Right cardiac atrium (tissue), 5 donors: ENCODE measurements at places on chromosomes 6 and 20. TPM values are rescaled to one million over a fixed set of nuclear protein-coding genes. Genes with fewer than 3 reads are reported as not detected.

Gene ZNF391
- total RNA-seq: 2.9 TPM

Gene VSTM2L
- 162 TPM for total RNA-seq

Gene CFB
- 34.2 TPM for total RNA-seq

Gene SIRPB1
- 7.2 TPM for total RNA-seq

Gene TPMT
- total RNA-seq: 16.5 TPM

Gene PPP1R14C
- total RNA-seq: 170 TPM

Gene TMC2
- not detected for total RNA-seq

Gene ZSCAN9
- 8.7 TPM for total RNA-seq

GRCh38 chr6:138349891-138350290 is 27.8 kb upstream of the SMIM28 start:
- no peak for DNase-seq

GRCh38 chr6:111741177-111741952 is 131.9 kb downstream of the FYN start:
- DNase-seq: no peak

- DNase-seq: no peak
Observed at GRCh38 chr6:156281266-156281665, 495.9 kb upstream of the ARID1B start.

DNA sequence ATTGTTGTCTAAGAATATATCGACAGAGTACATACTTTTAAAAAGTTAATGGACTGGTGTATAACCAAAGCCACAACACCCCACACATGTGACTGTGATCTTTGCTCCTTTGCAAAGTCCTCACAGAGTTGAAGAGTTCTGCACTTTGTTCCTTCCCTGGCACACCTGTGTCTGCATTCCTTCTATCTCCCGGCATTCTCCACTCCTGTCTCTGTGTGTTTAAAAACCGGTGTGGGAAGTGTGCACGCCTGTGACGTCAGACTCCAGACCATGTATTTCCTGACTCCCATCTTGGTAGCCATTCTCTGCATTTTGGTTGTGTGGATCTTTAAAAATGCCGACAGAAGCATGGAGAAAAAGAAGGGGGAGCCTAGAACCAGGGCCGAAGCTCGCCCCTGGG is at the start of gene IYD:
IYD (plus strand) TSS at position 251 of the 400 bp plus-strand sequence; CDS start at position 271, 20 bp downstream.
- DNase-seq: no peak

DNA sequence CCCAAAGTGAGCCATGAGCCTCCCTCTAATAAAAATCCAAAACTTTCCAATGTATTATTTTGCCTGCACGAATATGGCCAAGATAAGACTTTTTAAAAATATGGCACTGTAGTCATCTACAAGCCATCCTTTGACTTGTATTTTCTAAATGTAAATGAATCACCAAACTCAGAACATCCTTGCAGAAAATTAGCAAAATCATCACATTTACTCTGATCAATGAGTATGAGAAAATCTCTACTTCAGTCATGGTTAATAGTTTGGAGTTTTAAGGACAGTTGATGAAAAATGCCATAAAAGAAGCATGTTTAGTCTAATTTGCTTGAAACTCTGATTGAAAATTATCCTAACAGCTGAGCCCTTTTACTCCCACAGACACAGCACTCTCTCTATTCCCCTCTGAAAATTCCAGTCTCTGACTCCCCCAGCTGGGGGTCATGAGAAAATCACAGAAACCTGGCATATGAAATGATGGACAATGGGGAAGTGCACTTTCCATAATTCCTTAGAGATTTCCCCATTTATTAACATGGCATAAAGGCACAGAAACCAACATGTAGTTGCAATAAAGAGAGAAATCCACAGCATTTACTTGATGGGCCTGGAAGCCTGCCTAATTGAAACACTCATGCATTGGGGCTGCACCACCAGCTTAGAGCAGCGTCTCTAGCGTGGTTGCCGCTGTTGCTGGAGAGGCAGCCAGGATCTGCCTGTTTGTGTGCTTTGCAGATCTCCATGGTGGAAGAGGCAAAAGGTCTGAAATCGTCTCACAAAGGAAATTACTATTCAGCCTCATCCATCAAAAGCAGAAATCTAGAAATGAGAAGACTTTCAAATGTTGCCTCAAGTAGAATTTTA is 214.0 kb downstream of the WDR27 start:
- DNase-seq: no peak

DNA sequence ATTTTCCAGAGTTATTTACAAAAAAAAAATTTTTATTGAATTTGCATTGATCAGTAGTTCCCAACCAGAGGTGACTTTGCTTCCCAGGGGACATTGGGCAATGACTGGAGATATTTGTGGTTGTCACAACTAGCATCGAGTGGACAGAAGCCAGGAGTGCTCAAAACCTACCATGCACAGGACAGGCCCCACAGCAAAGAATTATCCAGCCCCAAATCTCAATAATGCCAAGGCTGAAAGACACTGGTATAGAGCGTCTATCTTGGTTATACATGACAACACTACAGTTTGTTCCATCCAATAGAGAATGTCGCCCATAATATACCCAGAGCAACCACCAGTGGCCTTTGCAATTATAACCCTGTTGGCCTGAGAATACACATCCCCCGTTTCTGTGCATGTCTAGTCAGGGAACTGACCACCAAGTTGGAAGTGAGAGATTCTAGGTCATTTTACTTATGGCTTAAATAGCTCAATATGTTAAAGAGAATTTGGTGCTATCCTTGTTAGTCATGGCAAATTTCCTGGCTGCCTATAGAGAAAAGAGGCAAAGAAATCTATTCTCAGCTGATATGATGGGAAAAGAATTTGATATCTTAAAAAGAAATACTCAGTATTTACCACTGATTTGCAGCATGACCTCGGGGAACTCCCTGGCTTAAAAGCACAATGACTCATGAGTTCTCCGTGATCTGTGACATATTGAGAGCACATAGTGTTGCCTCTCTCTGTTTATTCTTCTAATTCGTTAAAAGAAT is 76.0 kb upstream of the ADTRP start:
- no peak for DNase-seq

DNA sequence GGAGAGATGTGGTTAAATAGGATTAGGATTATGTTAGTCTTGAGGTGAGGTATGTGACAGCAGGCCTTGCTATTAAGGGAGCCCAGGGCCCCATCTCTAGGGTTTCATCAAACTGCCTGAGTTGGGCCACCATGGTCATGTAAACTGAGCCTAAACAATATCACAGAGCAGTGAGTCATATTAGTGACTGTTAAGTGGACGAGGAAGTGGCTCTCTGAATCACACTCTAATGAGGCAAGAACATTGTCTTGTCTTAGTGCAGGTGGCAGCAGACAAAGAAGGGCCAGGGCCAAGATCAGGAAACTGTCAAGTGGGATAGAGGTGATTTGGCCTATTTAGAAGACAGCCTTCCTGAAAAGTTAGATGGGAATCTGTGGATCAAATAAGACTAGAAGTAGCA is 23.1 kb downstream of the ENPP3 start:
- no peak for DNase-seq

DNA sequence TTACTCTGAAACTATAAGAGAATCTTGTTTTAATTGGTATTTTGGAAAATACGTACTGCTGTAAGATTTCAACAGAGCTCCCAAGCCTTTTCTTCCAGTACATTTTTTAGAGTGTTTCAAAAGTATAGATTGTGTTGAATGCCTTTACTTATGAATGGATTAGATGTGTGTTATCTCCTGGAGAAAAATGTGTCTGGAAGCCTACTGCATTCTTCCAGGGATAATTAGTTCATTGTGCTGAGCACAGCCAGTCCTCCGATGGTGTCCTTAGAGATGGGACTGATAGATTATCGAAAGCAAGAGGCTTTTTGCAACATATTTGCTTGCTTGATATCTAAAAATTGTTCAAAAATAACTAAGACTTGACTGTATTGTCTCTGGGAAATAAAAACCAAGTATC is 114.2 kb downstream of the PLEKHG1 start:
- DNase-seq: no peak

GRCh38 chr20:44596010-44596409 is 13.6 kb downstream of the PKIG start:
- no peak for DNase-seq

DNA sequence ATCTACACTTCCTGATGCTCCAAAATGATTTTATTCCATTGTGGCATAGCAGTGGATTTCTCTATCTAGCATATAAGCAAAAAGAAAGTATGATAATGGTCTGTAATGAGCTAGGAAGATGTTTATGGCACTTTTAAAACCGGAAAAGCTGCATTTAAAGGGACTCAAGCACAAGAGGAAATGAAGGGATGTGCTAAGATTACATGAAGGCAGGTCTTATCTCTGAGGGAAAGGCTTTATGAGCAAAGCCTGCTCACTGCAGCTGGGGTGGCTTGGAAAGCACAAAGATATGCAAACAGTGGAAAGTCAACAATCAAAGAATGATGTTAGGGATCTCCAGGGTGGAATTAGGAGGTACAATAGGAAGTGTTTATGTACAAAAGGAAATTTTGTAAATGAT is 138.2 kb downstream of the TENT5A start:
- no peak for DNase-seq

GRCh38 chr6:8352335-8352965 is 82.9 kb downstream of the SLC35B3 start:
- DNase-seq: no peak

GRCh38 chr20:37416100-37416847 is 70.3 kb downstream of the SRC start:
- DNase-seq: no peak

GRCh38 chr20:34010405-34010931 is 16.8 kb downstream of the RALY start:
- no peak for DNase-seq

GRCh38 chr6:82371799-82372546 is 8.4 kb downstream of the TPBG start:
- no peak for DNase-seq

DNA sequence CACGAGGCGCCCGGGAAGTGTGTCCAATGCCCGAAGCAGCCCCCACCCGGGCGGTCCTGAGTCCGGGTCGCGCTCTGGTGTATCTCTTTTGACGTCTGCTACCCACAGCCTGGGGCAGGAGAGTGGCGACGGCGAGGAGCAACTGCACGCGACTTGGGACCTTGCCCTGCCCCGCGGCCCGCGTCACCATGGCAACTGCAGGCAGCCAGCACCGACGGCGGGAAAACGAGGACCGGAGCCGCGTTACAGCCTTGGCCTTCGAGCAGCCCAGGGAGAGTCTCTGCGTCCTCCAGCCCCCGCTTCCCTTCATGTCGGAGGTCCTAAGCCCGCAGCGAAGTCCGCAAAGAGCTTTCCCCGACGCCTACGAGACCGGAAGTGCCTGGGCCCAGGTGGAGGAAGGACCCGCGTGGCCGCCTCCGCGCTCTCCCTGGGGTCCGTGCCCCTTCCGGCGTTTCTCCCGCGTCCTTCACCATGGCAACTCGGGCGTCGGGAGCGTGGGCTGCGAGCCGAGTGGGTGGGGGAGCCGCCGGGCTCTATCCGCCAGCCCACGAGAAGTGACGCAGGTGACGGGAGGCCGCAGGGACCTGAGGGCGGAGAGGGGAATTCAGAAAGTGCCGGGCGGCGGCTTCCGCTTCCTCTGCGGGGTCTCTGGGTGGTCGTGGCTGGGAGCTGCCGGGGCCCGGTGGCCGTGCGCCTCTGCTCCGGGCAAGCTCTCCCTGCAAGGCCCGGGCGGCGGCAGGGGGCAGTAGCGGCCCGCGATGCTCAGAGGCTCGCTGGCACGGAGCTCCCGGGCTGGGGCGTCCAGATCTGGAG is 88.6 kb upstream of the TGM3 start:
- peak; percentile 90 for DNase-seq

DNA sequence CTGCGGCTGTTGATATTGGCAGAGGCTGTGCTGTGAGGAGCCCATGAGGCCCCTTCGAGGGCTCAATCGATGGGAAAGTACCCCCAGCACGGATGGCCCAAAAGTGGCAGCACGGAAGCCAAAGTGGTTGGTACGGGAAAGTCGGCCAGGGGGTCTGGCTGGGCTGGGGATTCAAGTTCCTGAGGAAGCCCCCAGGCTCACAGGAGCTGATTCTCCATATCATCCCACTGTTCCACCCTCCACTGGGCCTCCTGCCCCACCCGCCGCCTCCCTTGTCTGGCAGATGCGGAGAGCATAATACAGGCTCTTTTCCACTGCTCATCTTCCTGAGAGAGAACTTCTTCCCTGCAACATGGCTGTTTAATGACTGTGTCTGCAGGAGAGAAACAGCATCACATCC is 217.8 kb upstream of the CST7 start:
- no peak for DNase-seq

DNA sequence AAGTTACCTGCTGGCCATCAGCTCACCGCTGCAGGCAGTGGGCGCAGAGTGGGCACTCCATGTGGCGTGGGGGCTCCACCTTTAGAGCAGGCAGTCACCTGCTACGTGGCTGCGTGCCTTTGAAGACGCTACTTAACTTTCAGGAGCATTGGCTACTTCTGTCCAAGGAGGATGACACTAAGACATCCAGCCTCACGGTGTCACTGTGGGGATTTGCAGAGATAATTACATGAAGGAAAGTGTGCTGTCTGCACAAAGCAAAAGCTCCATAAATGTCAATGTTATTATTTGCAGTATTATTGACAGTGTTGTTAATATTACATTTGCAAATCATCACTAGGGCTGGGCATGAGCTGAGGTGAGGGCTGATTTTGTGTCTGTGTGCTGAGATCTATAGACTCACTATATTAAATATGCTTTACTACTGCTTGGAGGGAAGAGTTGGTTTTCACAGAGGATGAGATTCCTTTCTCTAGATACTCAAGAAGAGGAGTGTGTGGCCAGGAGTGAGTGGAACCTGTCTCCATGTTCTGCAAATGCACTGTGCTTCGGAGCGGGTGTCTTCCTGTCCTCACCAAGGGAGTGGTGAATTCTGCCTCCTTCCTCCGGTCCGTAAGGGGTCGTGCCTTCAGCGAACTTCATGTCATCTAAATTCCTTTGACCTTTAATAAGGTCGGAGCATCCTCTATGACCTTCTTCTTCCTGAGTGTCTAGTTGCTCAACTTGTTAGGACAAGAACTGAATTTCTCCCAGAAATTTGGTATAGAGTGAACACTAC is 165.8 kb upstream of the SYNDIG1 start:
- DNase-seq: no peak

DNA sequence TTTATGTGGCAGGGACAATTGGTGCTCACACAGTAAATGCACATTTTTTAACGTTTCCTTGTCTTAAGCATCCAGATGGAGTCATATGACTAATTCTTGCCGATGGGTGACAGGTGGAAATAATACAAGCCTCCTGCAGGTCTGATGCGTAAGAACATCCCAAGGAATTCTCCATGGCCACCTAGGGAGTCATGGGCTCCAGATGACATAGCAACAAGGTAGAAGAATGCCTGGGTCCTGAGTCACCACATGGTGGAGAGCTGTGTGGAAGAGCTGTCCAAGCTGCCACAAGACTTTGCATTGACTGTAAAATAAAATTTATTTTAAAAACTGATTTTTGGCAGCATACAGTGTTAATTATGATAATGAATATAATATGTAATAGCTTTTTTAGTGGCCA is 77.0 kb upstream of the MAP3K7 start:
- DNase-seq: no peak

DNA sequence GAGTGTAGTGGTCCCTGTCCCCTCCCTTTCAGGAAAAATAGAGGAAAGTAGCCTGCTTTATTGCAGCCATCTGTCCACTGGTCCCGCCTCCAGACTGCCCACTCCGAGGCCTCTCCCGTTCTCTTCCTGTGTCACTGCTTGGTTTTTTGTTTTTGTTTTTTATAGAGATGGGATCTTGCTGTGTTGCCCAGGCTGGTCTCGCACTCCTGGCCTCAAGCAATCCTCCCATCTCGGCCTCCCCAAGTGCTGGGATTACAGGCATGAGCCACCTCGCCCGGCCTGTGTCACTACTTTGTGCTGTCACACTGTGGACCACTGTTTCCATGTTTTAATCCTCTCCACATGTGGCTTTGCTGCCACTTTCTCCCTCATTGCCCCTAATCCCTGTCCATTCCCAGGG is 71.2 kb downstream of the ZBTB2 start:
- no peak for DNase-seq
